Germinal center (tissue), 1 donor: ENCODE measurements at places on chromosomes 4 and X.

- DNase-seq, result no peak
These were observed 58.0 kb downstream of the SPCS3 start for GRCh38 chr4:176377780-176378179.

DNA sequence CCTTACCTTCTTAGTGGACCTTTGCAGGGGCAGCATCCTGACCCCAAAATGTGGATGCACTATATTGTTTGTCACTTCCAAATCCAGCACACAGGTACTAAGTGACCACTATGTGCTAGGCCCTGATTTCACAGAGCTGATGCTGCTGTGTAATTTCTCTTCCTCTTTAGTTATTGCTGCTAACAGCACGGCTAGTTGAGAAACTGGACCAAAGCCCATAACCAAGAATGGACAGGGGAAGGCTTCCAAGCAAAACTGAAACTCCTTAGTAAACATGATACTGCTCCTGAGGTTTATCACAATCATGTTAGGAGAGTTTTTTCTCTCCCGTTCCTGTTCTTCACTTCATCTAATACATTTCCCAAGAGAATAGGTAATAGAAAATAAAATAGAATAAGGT lies 172.9 kb upstream of the TTC29 start:
- DNase-seq, result no peak

GRCh38 chrX:10401239-10401638 lies 219.1 kb downstream of the MID1 start:
- DNase-seq, result no peak

- DNase-seq, result no peak
These were observed 239.4 kb downstream of the LDB2 start for GRCh38 chr4:16659079-16659478.

- DNase-seq, result no peak
These were observed 116.0 kb downstream of the PTTG2 start for GRCh38 chr4:38076153-38076669.

DNA sequence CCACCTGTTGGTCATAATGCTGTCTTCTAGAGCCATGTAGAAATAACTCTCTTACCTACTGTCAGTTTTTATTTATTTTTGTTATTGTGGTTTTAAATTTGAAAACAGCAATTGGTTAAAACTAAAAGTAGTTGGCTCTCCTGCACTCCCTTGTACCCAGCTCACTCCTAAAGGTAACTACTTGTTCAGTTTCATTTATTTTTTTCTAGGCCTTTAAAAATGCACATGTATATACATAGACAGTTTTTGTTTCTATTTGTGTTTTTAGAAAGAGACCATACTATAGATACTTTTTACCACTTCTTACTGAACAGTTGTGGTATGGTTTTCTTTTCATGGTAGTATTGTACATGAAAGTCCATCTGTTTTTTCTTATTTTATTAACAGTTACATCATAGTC lies 16.8 kb downstream of the SMAD1 start:
- DNase-seq, result no peak

- no peak for DNase-seq
These were observed 345.3 kb upstream of the TENM3 start for GRCh38 chr4:181897935-181898334.

DNA sequence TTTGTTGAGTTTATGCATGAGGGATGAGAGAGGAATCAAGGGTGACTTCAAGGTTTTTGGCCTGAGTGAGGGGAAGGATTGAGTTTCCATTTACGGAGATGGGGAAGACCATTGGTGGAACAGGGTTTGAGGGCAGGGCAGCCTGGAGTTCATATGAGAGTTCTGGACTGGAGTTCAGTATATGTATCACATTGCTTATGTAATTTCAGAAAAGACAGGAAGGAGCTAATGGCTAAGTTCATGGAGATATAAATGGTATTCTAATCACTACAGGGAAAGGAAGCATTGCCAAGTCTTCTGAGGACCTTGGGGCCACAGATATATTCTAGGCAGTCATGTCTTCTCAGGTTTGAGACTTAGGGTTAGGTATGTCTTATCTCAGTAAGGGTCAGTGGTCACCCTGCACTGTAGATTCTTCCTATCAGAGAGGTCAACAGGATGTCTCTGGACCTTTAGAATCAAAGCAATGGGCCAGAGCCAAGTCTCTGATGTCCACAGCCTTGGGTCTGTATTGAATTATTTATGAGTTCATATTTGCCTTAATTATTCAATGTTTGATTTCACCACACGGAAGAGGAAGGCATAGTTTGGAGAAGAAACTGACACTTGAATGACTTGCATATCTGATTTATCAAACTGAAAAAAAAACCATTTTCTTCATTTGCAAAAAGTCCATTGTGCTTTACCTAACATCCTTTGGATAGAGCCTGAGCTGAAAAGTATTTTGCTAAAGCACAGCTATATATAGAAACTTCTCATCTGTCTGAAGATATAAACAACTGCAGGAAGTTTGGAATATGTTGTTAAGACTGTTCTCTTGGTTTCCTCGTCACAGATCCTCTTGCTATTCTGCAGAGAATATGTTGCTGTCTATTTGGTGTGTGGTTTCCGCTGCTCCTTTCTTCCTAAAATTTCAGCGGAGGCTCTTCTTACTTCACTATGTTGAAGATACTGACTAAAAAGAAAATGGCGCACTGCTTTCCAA lies 139.5 kb downstream of the PDGFRA start:
- no peak for DNase-seq

DNA sequence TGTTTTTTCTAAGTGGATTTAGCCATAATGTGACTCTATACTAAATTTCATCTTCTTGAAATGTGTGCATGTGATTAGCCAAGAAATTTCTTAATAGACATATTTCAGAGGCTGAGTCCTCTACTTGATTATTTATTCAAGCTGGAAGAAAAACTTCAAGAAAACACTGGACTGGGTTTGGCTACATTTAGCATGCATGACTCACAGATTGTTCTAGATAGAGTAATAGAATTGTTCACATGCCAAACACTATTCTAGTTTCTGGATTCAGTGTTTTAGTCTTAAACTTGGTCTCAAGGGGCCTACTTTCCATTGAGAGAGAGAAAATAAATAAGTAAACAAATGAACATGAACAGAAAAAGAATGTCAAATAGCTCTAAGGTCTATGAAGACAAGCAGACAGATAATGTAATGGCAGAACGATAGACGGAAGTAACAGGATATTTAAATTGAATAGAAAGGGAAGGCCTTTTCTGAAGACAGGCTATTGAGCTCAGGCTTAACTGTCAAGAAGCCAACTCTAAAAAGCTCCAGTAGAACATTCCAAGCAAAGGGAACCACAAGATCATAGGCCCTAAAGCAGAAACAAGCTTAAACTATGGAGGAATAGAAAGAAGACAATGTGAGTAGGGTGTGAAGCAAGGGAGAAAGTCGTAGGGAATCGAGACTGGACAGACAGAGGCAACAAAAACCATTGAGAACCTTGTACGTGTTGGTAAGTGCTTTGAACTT lies 104.6 kb downstream of the TMEM144 start:
- no peak for DNase-seq

DNA sequence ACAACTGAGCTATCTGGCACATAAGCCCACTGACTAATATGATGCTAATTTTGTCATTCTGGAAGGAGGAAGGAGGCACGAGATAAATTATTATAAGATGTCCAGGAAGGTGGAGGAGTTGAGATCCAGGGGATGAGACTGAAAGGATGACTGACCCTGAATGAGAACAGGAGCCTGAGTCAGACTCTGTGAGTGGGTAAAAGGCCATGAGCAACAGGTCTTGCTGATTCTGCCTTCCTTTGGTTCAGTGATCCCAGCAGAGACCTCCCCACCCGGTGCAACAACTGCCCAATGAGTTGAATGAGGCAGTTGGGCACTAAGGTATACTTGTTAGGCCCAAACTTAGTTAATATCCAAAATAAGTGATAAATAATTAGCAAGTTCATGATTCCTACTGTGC lies 238.1 kb upstream of the GPC4 start:
- no peak for DNase-seq

- DNase-seq, result peak; percentile 14
These were observed 30.6 kb upstream of the NSUN7 start for GRCh38 chr4:40719008-40719623.

DNA sequence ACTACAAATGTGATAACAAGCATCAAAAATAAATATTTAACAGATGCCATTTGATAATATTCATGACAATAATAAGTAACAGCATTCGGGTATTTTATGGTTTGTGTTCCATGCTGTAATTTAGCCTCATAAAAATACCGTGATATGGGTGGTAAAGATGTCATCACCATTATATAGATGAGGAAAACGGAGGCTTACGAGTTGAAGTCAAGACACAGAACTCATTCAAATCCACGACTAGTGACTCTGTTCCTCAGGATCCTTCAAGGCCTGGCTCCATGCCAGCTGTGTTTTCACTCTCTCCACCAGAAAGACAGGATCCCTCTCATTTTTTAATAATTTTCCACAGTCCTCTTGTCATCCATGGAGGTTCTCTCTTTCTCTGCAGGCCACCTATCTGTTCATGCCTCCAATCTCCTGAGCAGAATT lies 94.5 kb downstream of the APBB2 start:
- no peak for DNase-seq

GRCh38 chr4:65508168-65508567 lies 162.1 kb downstream of the EPHA5 start:
- no peak for DNase-seq

DNA sequence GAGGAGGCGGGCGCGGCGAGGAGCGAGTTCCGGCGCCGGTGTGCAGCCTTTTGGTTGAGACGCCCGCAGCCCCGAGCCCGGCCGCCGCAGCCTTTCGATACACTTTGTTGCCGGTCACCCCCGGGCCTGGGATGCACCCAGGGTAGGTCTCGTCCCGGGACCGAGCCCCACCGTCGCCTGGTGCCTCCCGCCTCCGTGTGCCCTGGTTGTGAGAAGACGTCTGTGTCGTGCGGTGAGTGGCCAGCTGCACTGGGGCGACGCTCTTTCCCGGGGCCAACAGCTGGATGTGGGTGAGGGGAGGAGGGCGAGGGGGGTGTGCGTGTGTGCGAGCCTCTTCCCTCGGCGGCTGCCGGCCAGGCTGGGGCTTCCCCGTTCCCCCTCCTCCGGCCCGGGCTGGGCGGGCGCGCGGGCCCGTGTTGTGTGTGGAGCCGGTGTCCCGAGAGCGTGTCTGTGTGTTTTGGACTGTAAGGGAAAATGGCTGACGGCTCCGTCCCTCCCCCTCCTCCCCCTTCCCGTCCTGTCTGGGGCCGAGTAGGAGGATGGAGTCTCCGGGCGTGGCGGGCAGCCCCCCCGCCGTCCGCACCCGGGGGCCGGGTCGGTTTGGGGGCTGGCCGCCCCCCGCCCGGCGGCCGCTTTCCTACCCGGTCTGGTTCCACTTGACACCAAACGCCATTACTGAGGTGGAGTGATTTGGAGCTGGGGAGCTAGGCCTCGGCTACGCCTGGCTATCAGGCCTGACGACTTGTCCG lies 807 bp downstream of the USP9X start:
- peak; percentile 12 for DNase-seq

DNA sequence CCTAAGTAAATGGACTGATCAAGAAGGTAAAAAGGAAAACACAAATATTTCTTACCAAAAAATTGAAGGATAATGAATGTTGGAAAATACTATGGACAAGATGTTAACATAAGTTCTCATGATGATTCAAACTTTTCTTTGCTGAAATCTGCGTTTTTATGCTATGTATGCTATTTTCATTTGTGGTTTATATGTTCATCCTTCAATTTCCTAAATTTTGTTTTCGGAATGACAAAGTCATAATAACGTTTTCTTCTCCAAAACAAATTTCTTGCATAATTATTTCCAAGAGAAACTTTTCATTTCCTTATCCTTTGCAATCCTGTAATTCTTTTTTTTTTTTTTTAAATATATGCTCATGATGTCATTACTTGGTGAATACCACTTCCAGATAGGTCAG lies 7.8 kb downstream of the PF4V1 start:
- no peak for DNase-seq

DNA sequence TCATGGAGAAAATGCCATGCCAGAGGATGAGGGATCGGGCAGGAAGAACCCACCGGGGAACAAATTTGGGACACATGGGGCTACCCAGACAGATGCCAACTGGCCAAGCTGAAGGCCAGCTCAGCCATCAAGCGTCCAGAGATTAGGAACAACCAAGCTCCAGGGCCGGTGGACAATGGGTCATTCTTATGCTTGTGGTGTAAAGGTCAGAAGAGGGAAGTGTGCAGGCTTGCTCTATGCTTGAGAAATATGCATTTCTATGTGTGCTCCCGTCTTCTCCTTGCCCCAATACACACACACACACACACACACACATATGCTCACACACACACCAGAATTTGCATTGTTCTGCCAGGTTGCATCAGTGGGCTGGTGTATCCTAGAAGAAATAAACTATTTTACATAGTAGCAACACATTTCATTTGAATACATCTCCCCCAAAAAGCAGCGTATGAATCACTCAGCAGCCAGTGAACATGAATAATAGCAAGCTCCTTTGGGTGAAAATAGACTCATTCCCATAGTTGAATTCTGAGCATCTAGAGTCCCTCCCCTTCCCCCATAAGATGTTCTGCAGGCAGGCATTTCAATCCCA lies 201.9 kb upstream of the PPARGC1A start:
- DNase-seq, result no peak

GRCh38 chr4:111113591-111113990 lies 490.7 kb upstream of the PITX2 start:
- no peak for DNase-seq

- no peak for DNase-seq
These were observed 62.5 kb upstream of the C1GALT1C1 start for GRCh38 chrX:120692319-120692718.

DNA sequence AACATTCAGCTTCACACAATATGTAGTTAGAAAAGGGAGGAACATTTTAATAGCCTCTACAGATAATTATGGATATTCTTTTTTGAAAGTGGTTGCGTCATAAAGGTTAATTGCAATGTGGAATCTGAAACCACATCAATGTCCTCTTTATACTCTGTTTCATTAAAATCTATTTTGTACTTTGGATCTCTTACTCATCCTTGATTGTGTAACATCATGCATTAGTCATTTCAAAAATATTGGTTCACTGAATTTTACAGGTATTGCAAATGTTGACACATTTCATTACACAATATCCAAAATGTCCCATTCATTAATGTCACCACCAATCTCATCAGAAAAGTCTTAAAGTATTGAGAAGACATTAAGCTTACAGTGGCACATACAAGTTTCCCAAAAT lies 62.7 kb upstream of the USP9X start:
- no peak for DNase-seq

- DNase-seq, result no peak
These were observed 48.3 kb downstream of the RAI2 start for GRCh38 chrX:17812763-17813162.

GRCh38 chr4:13523591-13524503 lies 20.5 kb downstream of the NKX3-2 start:
- DNase-seq, result no peak

DNA sequence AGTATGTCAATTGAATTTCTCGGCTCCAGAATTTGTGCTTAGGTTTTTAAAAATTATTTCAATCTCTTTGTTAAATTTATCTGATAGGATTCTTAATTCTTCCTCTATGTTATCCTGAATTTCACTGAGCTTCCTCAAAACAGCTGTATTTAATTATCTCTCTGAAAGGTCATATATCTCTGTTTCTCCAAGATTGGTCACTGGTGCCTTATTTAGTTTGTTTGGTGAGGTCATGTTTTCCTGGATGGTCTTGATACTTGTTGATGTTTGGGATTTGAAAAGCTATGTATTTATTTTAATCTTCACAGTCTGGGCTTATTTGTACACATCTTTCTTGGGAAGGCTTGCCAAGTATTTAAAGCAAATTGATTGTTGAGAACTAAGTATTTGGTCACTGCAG lies 24.7 kb upstream of the HERC3 start:
- no peak for DNase-seq

GRCh38 chrX:153342762-153343558 lies 9.0 kb downstream of the ZNF275 start:
- DNase-seq, result no peak
